Fibroblast of skin of scalp (primary cell): ENCODE measurements at places on chromosomes 3 and 15.

DNA sequence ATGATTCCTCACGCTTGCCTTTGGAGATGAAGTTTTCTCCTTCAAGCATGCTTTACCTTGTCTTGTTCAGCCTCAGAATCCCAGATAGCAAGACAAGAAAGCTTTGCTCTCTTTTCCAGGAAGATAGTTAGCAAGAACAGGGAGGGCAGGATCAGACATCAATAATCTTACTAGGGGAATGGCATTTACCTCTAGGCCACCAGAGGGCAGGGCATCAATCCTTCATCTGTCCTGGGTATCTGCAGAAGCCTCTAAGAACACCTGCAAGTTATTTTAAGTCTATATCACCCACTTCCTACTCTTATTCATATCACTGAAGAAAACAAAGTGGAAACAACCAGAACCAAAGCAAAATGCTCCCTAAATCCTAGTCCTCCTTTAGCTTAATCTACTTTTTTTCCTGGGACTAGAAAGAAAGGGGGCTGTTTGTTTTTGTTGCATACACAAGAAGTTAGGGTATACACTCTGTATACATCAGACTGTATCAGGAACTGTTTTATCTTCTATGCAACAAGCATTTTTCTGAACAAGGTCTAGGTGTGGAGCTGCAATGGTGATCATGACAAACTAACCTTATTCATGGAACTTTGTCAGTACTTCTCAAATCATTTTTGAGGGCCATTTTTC is 862.5 kb downstream of the CADM2 start:
- DNase-seq = no peak

- peak; percentile 58 for DNase-seq
Observed at GRCh38 chr15:83871808-83872559, 218.1 kb downstream of the ADAMTSL3 start.

DNA sequence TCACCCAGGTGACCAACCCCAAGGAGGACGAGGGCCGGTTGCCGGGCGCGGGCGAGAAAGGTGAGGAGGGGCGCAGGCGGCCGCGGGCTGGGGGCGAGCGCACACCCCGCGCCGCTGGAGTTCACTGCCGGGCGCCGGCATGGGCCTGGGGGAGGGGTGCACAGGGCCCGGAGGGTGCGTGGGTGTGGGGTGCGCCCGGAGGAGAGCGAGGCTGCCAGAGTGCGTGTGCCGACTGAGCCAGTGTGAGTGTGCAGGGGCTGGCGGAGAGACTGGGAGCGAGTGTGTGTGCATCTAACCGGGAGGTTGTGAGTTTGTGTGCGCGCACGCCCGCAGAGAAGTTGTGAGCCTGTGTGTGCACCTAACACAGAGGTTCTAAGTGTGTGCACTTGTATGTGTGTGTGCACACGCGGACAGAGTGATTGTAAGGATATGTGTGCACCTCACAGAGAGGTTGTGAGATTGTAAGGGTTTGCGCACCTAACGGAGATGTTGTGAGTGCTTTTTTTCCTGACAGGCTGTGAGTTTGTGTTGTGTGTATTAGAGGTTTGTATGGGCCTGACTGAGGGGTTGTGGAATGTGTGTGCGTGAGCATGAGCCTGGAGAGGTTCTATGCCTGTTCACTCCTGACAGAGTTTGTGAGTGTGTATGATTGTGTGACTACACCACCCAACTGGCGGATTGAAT is 681 bp downstream of the CTDSPL start:
- DNase-seq = peak; percentile 49

GRCh38 chr15:59394166-59394661 is 21.5 kb upstream of the MYO1E start:
- DNase-seq = no peak

DNA sequence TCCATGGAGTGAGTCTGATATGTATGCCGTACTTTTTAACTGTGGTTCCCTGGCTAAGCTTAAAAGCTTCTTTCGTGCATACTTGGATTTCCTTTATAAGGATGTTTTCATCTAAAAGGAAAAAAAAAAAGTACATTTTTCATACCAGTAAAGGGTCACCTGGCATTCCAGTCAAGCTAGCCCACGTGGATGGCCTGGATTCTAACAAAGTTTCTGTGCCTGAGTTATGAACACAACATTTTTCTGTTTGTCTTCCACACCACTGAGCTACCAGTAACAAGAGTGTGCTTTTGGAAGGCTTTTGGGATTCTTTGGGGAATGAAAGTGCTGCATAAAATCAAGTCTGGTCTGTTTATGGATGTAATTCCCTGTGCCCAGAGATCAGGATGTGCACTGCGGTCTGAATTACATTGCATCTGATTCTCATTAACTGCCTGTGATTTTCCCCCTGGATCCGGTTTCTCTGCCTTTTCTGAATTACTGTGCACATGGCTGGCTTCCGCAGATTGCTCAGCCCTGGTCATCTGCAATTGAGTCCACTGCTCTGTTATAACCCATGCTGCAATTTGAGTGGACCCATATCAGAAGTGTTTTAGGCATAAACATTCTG is 38.2 kb upstream of the MAGI1 start:
- DNase-seq = peak; percentile 84

GRCh38 chr3:168220556-168220955 is 124.8 kb upstream of the GOLIM4 start:
- DNase-seq = peak; percentile 2

- peak; percentile 36 for DNase-seq
Observed at GRCh38 chr3:28575746-28576613, 227.4 kb upstream of the AZI2 start.

DNA sequence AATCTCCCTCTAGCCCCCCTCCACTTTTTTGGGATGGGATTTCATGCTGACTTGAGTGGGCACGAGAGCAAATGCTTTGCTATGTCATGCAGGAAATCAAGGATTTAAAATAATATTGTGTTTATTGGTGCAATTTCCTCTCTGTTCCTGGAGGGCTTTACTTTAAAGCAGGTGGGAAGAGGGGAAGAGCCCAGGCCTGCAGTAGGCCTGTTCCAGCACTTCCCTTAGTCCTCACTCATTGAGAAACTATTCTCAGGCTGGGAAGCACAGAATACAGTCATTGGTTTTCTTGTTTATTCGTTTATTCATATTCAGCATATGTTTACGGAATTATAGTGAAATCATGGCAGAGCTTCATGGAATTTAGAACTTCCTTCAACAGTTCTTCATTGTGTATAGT is 41.7 kb upstream of the SPSB4 start:
- DNase-seq = no peak

DNA sequence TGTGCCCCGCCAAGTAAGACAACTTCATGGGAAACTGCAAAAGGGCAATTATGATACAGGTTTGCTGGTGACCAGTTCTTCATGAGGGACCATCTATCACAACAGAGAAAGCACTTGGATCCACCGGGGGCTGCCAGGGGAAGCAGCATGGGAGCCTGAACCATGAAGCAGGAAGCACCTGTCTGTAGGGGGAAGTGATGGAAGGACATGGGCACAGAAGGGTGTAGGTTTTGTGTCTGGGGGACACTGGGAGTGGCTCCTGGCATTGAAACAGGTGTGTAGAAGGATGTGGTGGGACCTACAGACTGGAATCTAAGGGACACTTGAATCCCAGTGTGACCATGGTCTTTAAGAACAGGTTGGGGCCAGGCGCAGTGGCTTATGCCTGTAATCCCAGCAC is 22.6 kb downstream of the MKRN2 start:
- no peak for DNase-seq

GRCh38 chr3:130795396-130795795 is 48.8 kb upstream of the PIK3R4 start:
- DNase-seq = no peak

- DNase-seq = no peak
Observed at GRCh38 chr15:90287101-90287500, 21.6 kb downstream of the NGRN start.

DNA sequence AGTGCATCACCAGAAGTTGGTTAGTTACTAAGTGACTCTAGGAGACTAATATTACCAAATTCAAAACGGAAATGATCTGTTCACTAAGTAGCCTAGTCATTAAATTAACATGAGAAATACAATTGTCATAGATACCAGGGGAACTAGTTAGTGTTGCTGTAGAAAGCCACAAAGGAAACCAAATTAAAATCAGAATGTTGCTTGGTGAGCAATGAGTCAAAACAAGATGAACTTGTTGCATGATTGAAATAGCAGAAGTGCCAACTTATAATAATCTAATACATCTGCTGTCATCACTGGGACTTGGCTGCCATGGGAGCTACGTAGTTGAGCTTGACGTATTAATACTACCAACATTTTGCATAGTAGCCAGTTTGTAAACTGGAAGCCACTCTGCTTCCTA is 458.1 kb downstream of the DIPK2A start:
- peak; percentile 44 for DNase-seq

DNA sequence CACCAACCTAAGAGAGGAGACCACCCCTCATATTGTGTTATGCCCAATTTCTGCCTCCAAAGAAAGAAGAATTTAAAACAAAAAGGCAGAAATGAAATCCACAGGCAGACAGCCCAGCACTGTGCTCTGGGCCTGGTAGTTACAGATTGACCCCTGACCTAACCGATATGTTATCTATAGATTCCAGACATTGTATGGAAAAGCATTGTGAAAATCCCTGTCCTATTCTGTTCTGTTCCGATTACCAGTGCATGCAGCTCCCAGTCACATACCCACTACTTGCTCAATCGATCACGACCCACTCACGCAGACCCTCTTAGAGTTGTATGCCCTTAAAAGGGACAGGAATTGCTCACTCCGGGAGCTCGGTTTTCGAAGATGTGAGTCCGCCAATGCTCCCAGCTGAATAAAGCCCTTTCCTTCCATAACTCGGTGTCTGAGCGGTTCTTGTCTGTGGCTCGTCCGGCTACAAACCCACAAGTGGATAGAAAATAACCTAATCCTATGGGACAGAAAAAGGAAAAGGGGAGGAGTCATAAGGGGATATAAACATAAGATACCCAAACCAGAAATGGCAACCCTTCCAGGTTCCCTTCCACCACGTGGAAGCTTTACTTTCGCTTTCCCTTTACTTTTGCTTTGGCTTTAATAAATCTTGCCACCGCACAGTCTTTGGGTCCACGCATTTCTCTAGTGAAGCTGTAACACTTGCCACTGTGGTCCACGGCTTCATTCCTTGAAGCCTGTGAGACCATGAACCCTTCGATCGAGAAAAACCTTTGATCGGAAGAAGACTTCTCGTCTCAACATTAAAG is 1.7 kb upstream of the CFAP91 start:
- no peak for DNase-seq

DNA sequence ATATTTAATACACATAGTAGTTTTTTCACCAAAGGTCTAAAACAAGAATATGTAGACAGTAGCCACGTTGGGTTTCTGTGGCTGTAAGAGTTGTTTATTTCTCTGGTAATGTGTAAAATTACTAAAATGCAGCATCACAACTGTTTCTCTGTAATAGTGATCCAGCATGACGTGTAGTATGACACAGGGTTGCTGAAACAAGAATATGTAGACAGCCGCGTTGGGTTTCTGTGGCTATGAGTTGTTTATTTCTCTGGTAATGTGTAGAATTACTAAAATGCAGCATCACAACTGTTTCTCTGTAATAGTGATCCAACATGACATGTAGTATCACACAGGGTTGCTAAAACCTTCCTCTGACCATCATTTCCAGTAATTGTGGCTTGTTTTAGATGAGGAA is 153.6 kb upstream of the ZNF717 start:
- no peak for DNase-seq

- DNase-seq = peak; percentile 6
Observed at GRCh38 chr3:175478301-175478700, 619.2 kb downstream of the NAALADL2 start.

DNA sequence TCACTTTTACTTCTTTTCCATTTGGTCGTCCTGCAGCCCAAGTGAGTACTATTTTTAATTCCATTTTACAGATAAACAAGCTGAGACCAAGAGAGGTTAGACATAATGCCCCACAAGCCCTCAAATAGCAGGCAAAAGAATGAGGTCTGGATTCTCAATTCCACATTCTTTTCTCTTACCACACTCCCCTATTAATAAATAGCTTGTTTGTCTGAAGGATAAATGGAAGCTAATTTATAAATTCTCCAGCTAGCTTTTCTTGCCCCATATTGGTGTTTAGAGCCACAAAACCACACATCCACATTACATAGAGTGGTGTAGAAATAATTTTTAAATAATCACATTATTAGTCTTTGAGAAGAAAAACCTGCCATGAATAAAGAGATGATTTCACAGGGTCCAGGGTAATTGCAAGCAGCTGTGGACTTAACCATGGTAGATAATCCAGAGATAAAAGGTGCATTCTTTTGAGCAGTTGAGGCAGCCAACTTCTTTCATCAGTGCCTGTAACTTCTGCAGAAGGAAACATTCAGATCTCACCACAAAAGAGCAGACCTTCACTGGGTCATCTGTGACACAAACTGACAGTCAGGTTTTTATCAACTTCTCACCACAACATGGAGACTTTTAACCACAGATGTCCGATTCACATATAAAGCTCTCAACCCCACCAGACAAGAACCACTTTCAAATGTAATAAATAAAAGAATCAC is 313.4 kb upstream of the STT3B start:
- peak; percentile 28 for DNase-seq

DNA sequence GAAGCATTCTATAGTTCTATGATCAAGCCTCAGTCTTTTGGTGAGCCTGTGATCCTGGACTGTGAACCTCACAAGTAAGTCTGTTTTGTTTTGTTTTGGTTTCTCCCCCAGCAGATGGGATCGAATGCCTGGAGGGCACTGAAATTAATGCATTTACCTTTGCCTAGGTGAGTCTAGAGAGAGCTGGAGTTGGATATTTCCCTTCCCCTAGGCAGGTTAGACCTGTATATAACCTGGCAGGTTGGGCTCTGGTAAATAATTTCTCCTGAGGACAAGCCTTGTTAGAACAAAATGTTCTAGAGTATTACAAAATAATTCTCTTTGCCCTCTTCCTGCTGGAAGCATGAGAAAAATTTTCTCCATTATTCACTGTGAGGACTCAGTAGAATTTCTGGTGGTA is 211.9 kb downstream of the TPRG1 start:
- no peak for DNase-seq

GRCh38 chr3:188336178-188336577 is 182.2 kb downstream of the LPP start:
- DNase-seq = no peak

DNA sequence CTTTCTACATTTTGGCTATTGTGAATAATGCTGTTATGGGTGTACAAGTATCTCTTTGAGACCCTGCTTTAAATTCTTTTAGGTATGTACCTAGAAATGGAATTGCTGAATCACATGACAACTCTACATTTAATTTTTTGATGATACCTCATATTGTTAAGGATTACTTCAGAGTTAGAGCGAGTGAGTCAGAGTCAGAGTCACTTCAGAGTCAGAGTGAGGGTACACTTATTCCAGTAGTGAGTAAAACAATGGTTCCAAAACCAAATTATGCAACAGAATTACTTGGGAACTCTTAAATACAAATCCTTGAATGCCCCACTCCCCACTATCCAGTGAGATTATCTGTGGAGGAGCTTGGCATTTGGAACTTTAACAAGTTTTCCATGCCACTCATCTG is 50.3 kb upstream of the SNRK start:
- DNase-seq = no peak
